ENCODE measurements at places on chromosomes 3 and 15. TPM values are rescaled to one million over a fixed set of nuclear protein-coding genes. Genes with fewer than 3 reads are reported as not detected.

The ROPN1B gene
- total RNA-seq: not detected

The ADAMTS9 gene
- total RNA-seq: 2.3 TPM

The STRIT1 gene
- not detected for total RNA-seq

The PLA2G4D gene
- total RNA-seq: not detected

The KIF15 gene
- total RNA-seq: 5.8 TPM

The LMAN1L gene
- total RNA-seq: not detected

The CCR9 gene
- total RNA-seq: not detected

The VILL gene
- 3.2 TPM for total RNA-seq

The CLDN18 gene
- total RNA-seq: not detected

The ACOX2 gene
- 0.59 TPM for total RNA-seq

The TLR9 gene
- total RNA-seq: 0.37 TPM

The FOXL2NB gene
- total RNA-seq: 0.15 TPM

The SAXO2 gene
- total RNA-seq: 0.20 TPM

The SCAPER gene
- total RNA-seq: 58.0 TPM

The GASK1A gene
- total RNA-seq: not detected

The RASL12 gene
- 0.44 TPM for total RNA-seq

The CHRNA5 gene
- total RNA-seq: 55.3 TPM

The ARL14 gene
- not detected for total RNA-seq

The CTXN2 gene
- 0.22 TPM for total RNA-seq

Data from glutamatergic neuron (in vitro differentiated cells).